Hematopoietic multipotent progenitor cell treated with erythropoietin and hydrocortisone succinate and interleukin-3 and kit ligand, for 17 days (in vitro differentiated cells): ENCODE measurements at places on chromosomes 6 and 20.
A peak's percentile ranks its signal among the peaks of the same experiment; 100 is the strongest.

- DNase-seq = no peak
These were observed 87.9 kb downstream of the CDC5L start for GRCh38 chr6:44475417-44475778.

- no peak for DNase-seq
These were observed 73.5 kb downstream of the TNFRSF21 start for GRCh38 chr6:47235964-47236760.

GRCh38 chr6:147660334-147661311 lies 152.1 kb downstream of the SAMD5 start:
- DNase-seq = no peak

DNA sequence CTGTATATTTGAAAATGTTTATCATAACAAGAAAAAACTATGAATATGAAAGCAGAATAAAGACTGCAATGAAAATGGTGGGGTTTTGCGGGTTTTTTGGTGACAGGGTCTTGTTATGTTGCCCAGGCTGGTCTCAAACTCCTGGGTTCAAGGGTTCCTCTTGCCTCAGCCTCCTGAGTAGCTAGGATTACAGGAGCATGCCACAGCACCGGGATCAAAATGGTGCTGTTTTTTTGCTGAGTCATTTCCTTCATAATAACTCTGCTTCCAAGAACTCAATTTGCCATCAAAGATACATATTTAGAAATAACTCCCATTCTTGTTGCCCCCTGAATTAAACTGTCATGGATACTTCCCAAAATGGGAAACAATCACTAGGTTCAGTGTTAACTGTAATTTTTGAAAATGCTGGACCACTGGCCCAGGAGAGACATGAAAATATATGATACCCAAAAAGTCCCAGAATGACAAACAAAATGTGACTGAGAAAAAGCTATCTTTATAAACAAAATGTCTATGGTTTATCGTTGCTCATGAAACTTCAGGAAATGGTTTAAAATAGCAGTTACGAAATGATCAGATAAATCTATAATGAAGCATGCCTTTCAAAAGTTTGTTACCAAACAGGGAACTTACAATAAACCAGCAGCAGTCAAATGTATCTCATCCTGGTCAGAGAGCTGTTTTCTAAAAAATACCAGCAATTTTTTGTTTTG lies 32.2 kb downstream of the ILRUN start:
- DNase-seq = peak; percentile 80
